Kidney tubule cell (primary cell): ENCODE measurements at places on chromosomes 1 and 21.

DNA sequence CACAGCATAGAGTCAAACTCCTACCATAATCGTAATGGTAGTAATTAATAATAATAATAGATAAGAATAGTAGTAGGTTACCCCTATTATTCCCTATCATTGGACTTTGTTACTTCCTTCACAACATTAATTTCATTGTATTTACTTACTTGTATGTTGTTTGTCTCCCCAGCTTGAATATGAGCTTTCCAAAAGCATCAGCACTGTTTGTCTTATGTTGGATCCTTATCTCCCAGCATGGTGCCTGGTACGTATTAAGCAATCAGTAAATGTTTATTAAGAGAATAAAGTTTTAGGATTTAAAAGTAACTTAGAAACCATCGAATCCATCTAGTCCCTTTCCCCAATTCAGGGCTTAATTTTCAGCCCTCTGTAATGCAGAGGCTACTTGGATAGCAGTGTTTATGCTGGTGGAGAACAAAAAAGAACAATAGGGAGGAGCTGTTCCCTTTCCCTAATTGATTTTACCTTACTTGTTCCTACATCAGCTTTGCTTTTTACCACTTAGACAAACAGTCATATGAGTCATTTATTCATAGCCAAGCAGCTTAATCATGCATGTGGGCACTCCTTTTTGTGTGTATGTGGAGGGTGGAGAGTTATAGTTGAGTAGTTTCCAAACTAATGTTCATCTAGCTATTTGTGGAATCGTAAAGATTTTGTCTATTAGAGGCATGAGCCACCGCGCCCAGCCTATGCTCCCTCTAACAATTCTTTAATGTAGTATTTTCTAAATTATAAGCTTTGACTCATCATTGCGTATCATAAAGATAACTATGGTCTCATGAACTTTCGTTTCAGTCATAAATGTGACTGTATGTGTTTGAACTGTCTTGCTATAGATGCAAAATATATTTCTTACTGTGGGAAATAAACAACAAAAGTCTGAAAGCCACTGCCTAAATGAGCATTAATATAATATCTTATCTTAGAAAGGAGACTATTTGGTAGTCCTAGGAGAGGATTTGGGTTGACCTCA, 20.9 kb upstream of the DR1 start:
- peak; percentile 84 for DNase-seq

GRCh38 chr1:207186503-207186902, 82.5 kb downstream of the C4BPA start:
- DNase-seq, result peak; percentile 38

DNA sequence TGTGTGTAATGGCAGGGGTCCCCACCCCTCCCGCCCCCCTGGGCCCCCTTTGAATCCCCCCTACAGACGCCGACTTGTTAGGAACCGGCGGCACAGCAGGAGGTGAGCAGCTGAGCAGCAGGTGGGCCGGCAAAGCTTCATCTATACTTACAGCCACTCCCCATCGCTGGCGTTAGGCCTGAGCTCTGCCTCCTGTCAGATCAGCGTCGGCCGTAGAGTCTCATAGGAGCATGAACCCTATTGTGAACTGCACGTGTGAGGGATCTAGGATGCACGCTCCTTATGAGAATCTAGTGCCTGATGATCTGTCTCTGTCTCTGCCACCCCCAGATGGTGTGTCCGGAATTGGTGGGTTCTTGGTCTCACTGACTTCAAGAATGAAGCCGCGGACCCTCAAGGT, 14.9 kb upstream of the VPS26C start:
- no peak for DNase-seq

DNA sequence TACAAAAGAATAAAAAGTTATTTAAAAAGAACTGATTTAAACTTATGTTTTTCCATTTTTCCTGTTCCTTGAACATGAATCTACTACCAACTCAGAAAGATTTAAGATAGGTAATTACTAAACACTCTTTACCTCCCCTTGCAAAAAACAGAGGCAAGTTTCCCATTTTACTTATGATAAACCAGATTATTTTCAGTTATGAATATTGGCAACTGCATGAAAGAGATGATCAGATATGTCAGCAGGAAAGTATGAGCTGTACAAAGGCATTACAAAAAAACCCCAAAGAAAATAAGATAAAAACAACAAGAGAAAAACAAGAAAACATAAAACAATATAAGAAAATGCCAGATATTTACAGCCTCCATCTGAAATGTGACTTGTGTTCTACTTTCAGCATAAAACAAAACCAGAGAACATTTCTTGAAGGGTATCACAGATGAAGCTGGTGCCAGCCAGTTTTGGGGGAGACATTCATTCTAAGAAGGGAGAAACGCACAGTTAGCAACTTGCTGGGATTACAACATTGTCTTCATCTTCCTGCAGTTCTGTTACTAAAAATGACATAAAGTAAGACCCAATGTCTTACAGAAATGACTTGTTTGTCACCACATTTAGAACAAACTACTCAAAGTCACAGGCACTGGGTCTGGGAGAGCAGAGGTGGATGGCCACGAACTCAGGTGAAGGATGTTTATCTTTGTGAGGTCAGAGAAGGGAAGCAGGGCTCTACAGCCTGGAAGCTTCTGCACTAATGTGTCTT, 19.1 kb downstream of the ZC3H12A start:
- DNase-seq, result no peak

DNA sequence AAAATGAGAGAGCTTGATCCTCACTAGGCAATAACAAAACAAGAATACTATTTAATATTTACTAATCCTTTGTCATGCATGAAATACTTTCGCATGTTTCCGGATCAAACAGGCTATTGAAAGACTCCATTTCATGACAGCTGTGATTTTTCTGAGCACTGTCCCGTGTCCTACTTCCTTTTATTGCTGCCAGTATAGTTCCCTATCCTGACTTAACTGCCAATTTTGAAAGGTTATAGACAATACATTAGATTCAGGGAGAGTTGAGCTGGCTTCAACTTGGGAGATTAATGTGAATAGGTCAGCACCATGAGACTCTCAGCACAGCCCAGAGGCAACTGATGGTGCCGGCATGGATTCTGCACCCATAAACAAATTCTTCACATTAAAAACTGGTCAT, 225.8 kb downstream of the VAV3 start:
- DNase-seq, result peak; percentile 56

DNA sequence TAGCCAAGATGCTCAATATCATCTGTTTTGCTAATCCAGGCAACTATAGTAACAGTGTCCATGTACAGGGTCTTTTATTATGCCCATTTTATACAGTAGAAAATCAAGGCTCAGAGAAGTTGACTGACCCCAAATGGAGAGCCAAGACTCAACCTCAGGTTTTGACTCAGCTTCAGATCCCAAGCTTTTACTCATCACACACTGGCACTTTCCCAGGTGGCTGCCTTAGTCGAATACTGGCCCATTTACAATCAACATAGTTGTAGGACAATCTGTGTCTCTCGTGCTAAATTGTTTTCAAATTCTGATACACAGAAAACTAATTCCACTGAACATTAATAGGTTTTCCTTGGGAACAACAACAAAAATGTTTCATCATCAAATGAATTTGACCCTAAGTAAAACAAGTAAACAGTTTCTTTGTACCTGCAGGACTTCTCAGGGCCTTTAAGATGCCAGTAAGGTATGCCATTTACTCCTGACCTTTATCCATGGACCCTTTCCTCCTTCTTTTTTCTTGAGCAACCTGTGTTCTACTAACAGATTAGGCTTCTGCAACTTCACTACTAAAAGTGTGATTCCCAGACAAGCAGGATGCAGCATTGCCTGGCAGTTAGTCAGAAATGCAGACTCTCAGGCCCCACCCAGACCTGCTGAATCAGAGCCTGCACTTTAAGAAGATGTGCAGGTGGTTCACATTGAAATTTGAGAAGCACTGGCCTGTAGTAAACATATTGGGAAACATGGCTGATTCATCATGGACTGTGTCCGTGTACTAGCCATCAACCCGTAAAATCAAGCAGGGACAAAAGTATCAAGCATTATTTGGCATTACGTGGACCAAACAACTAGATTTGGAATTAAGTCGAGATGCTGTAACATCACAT, 128.8 kb downstream of the RRAGC start:
- DNase-seq, result peak; percentile 49

DNA sequence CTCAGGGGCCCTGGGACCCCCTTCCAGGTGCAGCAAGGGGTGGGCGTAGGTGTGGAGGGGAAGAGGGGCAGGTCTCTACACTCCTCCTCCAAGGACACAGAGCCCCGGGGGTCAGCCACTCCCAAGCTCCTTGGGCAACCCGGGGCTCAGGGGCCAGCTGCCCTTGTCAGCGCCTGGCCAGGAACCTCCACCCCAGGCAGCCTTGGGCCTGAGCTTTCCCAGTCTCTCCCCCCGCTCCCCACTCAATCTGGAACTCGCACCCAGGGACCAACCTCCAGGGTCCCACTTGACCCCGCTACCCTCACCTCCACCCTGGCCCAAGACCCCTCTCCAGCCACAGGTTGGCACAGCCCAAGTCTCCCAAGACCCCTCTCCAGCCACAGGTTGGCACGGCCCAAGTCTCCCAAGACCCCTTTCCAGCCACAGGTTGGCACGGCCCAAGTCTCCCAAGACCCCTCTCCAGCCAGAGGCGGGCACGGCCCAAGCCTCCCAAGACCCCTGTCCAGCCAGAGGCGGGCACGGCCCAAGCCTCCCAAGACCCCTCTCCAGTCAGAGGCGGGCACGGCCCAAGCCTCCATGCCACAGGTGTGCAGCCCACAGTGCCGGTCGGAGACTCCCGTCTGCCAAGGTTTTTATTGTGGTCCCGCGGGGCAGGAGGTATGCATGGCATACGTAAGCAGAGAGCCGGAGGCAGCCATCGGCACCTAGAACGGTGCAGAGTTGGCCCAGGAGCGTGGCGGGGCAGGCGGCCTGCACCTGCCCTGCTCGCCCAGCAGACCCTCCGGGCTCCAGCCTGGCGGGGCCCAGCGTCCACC, 3.0 kb downstream of the TNFRSF4 start:
- DNase-seq, result no peak

DNA sequence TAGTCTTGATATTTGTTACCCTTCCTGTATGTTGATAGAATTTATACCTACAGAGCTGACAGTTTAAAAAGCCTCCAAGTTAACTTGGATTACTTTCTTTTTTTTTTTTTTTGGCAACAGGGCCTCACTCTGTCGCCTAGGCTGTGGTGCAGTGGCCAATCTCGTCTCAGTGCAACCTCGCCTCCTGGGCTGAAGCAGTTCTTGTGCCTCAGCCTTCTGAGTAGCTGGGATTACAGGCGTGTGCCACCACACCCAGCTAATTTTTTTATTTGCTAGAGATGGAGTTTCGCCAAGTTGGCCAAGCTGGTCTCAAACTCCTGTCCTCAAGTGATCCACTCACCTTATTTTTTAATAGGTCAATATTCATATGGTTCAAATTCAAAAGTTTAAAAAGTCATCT, 32.7 kb downstream of the WDTC1 start:
- no peak for DNase-seq

- DNase-seq, result no peak
Observed at GRCh38 chr1:30693822-30694221, 29.6 kb downstream of the MATN1 start.

DNA sequence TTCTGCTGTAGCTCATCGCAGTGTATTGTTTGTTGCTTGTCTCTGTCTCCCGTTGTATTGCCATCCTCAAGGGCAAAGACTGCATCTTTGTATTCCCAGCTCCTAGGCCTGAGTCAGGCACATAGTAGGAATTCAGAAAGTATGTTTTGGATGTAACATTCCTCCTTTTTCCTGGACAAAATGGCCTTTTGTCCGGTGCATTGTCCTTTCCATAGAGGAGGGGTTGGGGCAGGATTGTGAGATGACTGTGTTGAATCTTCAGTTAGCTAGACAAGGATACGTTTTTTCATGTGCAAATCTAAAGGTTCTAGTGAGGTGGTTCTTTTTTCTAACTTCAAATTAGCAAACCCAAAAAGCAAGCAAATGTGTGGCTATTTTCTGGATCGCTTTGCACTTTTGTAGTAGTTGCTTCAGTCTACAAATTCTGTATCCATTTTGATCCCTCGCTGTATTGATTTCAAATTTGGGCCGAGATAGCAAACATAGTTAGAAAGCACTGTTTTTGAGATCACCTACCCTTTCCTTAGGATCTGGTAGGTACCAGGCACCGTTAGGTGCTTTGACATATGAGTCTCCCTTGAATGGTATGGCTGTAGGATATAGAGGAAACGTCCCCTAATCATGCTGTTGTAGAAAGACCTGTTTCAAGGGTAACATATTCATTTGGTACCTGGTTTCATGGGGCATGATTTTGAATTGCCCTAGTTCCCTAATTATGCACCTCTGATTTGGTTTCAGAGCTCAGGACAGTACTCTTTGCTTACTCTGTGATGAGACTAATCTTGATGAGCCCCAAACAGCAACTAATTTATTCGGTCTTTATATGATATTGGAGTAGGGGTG, 1.2 kb downstream of the PPP1R8 start:
- peak; percentile 17 for DNase-seq

- peak; percentile 82 for DNase-seq
Observed at GRCh38 chr1:225754940-225755641, 22.5 kb upstream of the SRP9 start.

DNA sequence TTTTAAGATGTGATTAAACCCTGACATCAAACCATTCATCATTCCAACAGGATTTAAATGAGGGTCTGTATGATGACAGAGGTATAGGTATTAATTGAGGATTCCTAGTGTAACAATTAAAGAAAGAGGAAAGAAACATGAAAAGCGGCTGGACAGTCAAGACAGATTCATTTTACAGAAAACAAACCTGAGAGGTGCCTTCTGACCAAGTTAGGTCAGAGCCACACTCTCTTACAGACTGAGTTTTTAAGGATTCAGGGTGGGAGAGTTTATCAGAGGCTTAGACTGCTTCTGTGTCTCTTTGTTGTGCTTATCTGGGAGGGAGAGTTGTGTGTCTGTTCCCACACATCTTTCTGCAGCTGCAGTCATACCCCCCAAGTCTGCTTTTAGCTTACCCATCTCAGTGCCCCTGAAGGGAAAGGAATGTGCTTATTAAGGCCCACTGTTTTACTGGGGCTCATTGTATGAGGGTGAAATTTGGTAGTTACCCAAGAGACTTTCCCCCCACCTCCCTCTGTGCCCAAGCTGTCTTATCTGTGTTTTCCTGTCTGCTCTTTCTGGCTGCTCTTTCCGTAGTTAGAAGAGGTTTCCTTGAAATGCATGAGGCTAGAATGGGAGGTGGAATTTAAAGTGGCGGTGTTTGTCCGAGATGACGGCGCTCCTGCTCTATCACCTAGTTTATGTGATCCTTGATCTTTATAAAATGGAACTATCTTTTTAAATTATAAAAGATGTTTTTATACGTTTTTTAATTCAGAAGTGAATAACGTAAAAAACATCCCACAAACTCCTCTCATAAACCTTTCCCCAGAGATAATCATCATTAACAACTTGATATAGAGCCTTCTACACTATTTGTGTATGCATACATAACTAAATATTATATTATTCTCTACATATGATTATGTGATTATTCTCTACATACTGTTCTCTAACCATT, 96.0 kb upstream of the TNFSF4 start:
- no peak for DNase-seq
